ENCODE measurements at places on chromosomes 2 and 18. TPM values are rescaled to one million over a fixed set of nuclear protein-coding genes. Genes with fewer than 3 reads are reported as not detected.

The NDC80 gene
- 27.5 TPM for total RNA-seq

The AGXT gene
- total RNA-seq: not detected

The STK16 gene
- total RNA-seq: 34.8 TPM

The LRP2 gene
- total RNA-seq: not detected

Data from aortic smooth muscle cell (primary cell).